ENCODE measurements at places on chromosomes 7 and 10. TPM values are rescaled to one million over a fixed set of nuclear protein-coding genes. Genes with fewer than 3 reads are reported as not detected.

GRCh38 chr7:105399043-105399725, 10.5 kb upstream of the SRPK2 start:
- DNase-seq, result no peak
- H3K4me1 ChIP-seq, result no peaks in the 10 kb centered on the region
- H3K4me3 ChIP-seq, result no peak overlapping the region
- no peaks in the 10 kb centered on the region for H3K36me3 ChIP-seq

DNA sequence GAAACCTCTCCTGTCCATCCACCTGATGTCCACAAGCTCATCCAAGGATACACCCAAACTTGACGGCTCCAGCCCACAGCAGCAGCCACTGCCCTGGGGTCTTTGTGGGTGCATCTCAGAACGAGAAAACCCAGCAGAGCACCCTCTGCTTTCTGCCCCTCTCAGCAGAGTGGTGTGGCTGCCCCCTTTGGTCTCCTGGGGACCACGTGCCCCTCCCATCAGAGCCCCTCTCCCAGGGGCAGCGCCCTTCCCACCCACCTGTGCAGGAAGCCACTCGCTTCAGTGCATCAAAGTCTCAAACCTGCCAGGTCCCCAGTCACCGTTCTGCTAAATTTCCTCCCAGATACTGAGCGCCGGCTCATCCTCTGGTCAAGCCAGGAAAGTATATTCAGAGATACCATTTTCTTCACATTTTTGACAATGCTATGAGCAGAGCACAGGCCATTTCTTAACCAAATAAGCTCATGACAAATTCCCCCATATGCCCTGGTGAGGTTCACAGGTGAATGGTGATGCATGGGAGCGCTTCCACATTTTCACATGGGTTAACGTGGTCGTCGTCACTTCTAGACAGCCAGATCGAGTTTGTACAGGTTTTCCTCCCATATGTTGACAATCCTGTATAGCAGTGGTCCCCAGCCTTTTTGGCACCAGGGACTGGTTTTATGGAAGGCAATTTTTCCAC, 32.4 kb downstream of the CAMK2B start:
- peaks cover 31% of the 10 kb centered on the region for H3K4me1 ChIP-seq
- H3K27ac ChIP-seq, result peak overlapping the region; percentile 91
- peak; percentile 15 for DNase-seq
- H3K36me3 ChIP-seq, result no peaks in the 10 kb centered on the region
- peaks cover 4% of the 10 kb centered on the region for H3K27me3 ChIP-seq

DNA sequence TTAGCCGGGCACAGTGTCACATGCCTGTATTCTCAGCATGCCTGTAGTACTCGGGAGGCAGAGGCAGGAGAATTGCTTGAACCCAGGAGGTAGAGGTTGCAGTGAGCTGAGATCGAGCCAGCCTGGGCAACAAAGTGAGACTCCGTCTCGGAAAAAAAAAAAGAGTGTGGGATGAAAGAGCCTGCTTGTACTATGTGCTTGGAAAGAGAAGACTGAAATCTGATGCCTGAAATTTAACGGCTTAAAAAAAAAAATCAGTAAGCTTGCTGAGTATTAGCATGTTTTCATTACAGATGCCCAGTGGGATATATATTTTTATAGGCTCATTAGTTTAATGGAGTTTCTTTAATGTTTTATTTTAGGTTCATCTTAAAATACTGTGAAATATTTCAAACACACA, 4.2 kb downstream of the NT5C2 start:
- no peak overlapping the region for H3K27ac ChIP-seq
- H3K4me1 ChIP-seq, result peaks cover 76% of the 10 kb centered on the region
- no peak for DNase-seq
- no peaks in the 10 kb centered on the region for H3K36me3 ChIP-seq
- H3K4me3 ChIP-seq, result no peak overlapping the region

DNA sequence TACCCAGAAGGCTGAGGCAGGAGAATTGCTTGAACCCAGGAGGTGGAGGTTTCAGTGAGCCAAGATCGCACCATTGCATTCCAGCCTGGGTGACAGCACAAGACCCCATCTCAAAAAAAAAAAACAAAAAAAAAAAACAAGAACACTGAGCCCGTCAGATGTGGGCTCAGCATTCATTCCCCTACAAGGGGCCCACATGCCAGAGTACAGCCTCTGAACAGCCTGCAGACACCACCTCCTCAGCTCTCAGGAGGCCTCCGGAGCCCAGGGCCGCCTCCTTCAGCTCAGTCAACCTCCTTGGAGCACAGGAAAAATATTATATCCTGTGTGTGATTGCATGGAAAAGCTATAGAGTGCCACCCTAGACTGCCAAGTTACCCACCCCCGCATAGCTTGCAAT, 112.3 kb downstream of the ABLIM1 start:
- no peaks in the 10 kb centered on the region for H3K27me3 ChIP-seq
- H3K4me3 ChIP-seq, result no peak overlapping the region
- DNase-seq, result no peak
- peak overlapping the region; percentile 12 for H3K27ac ChIP-seq
- peaks cover 32% of the 10 kb centered on the region for H3K36me3 ChIP-seq

DNA sequence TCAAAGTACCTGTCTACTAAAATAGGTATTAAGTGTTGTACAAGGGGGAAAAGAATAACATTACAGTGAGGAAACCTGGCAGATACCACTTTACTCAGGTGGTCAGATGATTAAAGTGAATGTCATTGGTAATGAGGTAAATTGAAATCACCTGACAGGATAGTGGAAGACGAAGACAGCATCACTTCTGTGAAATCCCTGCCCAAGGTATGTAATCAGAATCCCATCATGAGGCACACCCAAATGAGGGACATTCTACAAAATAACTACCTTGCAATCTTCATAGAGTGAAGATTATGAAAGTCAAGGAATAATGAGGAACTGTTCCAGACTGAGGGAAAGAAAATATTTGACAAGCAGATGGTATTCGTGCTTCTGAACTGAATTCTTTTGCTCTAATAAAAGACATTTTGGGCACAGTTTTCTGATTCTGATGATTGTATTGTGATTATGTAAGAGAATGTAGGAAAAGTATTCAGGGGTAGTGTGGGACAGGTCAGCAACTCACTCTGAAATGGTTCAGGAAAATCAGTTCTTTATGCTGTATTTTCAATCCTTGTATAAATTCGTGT, 33.3 kb upstream of the ARMS2 start:
- no peak for DNase-seq
- no peaks in the 10 kb centered on the region for H3K27me3 ChIP-seq
- peak overlapping the region; percentile 34 for H3K27ac ChIP-seq
- H3K4me3 ChIP-seq, result no peak overlapping the region
- peaks cover 62% of the 10 kb centered on the region for H3K36me3 ChIP-seq

DNA sequence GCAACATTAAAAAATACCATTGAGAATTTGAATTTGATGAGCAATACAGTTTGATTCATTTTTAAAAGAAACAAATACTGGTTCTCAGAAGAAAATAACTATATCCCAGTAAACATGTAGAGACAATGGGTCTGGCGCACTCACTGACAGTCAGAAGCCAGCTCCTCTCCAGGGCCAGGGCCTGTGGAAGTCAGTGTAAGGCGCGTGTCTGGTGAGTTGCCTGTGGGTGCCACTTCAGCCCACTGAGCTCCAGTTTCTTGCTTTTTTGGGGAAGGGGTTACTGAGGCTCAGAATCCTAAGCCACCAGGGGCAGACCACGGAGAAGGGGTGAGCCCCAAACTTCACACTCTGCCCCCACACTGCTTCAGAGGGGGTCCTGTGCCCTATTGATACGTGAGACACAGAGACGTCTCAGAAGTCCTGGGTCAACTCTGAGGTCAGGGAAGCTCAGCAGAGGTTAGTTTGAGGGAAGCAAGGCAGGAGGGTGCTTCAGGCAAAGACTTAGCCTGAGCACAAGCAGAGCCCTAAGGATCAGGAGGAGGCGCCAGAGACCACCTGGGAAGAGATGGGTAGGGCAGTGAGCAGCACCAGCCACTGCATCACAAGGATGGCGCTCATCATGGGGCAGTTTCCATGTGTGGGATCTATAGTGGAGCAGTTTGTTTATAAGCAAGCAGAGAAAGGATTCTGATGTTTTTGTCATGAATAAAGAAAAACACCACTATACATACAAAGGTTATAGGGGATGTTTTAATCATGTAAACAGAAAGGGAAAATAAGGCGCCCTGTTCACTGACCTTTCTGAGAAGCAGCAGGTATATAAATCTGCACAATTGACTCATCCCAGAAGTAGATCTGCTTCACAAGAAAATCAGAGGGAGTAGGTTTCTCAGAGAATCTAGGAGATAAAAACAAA, 95.7 kb downstream of the PKD1L1 start:
- no peaks in the 10 kb centered on the region for H3K4me1 ChIP-seq
- no peak overlapping the region for H3K27ac ChIP-seq
- DNase-seq, result no peak

DNA sequence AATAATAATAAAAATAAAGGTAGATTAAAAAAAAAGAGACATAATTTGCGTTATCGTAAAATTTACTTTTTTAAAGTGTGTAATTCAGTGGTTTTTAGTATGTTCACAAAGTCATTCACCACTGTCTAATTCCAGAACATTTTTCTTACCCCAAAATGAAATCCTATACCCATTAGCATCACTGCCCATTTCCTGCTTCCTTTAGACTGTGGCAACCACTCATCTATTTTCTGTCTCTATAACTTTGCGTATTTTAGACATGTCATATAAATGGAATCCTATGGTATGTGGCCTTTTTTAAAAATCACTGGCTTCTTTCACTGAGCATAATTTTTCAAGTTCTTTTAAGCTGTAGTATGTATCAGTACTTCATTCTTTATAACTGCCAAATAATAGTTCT, 53.6 kb downstream of the KAT6B start:
- no peak for DNase-seq
- H3K4me1 ChIP-seq, result no peaks in the 10 kb centered on the region
- H3K36me3 ChIP-seq, result no peaks in the 10 kb centered on the region
- no peaks in the 10 kb centered on the region for H3K27me3 ChIP-seq

DNA sequence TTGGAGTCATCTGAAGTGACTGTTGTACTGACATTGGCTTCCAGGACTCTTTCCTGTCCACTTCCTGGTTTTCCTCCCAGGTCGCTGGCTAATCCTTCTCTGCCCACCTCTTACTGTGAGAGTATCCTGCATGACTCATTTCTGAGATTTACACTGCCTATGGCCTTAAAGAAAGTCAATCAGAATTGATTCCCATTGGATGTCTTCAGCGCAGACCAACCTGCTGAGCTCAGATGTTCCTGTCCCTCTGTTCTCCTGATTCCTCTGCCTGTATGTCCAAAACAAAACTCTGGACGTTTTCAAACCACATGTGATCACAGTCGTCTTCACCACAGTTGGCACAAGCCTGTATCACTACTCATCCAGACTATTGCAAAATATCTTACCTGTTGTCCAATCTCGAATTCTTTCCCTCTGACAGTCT, 262.1 kb downstream of the CREB5 start:
- no peak for DNase-seq
- H3K4me1 ChIP-seq, result peaks cover 5% of the 10 kb centered on the region
- no peaks in the 10 kb centered on the region for H3K27me3 ChIP-seq
- H3K36me3 ChIP-seq, result no peaks in the 10 kb centered on the region

GRCh38 chr10:101080933-101081931, 19.4 kb downstream of the KAZALD1 start:
- no peak for DNase-seq
- H3K27me3 ChIP-seq, result peaks cover 21% of the 10 kb centered on the region
- no peak overlapping the region for H3K4me3 ChIP-seq
- no peaks in the 10 kb centered on the region for H3K4me1 ChIP-seq

DNA sequence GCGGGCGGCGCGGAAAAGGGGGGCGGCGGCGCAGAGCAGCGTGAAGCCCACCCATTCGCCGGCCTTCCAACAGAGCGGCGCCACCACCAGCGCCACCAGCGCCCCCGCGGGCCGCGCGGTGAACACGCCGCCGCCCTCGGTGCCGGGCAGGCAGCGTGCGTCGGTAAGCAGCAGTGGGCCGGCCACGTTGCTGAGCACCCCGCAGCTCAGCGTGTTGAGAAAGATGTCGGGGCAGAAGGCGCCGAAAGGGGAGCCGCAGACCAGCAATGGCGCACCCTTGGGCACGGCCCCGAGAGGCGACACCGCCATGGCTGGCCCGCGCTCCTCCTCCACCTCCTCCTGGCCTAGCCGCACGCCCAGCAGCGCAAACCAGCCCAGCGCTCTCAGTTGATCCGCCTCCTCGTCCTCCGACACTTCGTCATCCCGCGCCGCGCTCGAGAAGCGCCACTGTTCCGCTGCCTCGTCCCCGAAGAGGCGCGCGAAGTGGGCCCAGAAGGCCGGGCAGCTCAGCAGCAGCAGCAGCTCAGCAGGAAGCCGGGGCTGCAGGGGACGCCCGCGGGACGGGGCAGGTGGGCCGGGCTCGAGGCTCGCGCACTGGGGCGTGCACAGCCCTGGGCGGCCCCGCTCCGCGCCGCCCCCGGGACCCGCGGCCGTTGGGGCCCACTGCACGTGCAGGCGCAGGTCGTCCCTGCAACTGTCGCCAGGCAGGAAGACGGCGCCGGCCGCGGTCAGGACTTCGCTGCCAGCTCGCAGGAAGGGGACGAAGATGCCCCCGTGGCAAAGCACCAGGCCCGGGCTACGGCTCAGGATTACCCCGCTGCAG, 623 bp downstream of the TYSND1 start:
- peak overlapping the region; percentile 38 for H3K4me3 ChIP-seq
- H3K4me1 ChIP-seq, result no peaks in the 10 kb centered on the region
- H3K27ac ChIP-seq, result peak overlapping the region; percentile 95

The OR13A1 gene
- total RNA-seq, result not detected

The TMEM26 gene
- 0.28 TPM for total RNA-seq

The AZGP1 gene
- 95.4 TPM for total RNA-seq

The CDCA7L gene
- total RNA-seq, result 45.5 TPM

The PRKG1 gene
- 24.7 TPM for total RNA-seq

All from heart left ventricle (tissue), 16 donors.